ENCODE measurements at places on chromosomes 1 and 21.

DNA sequence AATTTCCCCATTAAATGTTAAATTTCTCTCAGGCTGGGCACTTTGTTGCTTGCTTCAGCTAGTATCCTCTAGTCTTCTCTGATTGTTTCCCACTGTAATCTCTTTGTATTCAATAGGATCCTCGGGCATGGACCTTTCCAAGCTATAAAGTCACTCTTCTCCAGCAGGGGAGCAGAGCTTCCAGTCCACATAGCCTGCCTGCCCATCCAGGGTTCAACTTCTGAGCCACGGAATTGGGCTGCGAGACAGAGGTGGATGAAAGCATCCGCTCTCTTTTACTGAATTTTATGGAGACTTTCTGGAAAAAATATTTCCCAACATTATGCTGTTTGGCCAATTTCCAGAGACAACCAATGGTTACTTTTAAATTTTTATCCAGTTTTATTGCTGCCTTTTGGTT is 1.1 kb upstream of the CFHR5 start:
- DNase-seq, result no peak

- DNase-seq, result no peak
These were observed 1.6 kb downstream of the PADI2 start for GRCh38 chr1:17117451-17118265.

- DNase-seq, result no peak
These were observed 50.8 kb downstream of the PAX7 start for GRCh38 chr1:18681423-18681835.

- no peak for DNase-seq
These were observed 4.5 kb downstream of the TRMT1L start for GRCh38 chr1:185152187-185152767.

DNA sequence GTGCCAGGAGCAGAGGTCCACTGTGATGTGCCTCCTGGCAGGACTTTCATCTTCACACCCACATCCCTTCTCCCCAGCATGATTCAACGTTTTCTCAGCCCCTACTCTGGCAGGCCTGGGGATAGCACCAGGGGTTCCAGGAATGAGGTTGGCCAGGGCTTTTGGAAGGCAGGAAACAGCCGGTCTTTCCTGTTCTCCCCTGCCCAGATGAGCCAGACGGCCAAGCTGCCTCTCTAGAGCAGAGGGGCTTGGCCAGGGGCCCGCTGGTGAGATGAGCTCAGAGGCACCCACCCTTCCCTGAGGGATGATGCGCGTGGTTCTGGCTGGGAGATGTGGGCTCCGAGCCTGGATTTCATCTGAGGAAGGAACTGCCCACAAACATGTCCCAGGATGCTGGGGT is 4.3 kb upstream of the MFAP2 start:
- DNase-seq, result no peak

DNA sequence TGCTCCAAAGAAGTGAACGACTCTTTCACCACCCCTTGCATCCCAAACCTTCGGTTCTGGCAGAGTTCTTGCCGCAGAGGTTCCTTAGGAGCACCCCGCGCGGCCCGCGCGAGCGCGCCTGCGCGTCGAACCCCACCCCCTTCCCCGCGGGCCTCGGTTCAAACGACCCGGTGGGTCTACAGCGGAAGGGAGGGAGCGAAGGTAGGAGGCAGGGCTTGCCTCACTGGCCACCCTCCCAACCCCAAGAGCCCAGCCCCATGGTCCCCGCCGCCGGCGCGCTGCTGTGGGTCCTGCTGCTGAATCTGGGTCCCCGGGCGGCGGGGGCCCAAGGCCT is at the start of gene C1orf56:
Gene C1orf56 (plus strand): TSS at position 161 of the 334 bp plus-strand sequence. CDS start 97 bp downstream, at position 258.
- no peak for DNase-seq

DNA sequence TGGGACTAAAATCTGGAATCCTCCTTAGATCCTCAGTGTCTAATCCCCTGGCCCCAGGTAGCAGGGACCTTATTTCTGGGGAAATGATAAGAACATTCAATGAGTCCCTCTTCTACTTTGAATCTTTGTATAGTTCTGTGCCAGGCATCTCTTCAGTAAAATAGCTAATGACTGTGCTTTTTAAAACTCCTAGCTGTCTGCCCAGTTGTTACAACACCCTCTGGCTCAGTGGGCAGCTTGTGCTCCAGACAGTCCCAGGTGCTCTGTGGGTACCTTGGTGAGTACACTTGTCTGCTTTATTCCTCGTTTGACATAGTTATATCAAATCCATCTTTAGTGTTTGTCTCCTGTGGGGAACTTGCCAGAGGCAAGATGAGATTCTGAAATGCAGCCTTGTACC is 18.0 kb downstream of the TGFB2 start:
- DNase-seq, result no peak

DNA sequence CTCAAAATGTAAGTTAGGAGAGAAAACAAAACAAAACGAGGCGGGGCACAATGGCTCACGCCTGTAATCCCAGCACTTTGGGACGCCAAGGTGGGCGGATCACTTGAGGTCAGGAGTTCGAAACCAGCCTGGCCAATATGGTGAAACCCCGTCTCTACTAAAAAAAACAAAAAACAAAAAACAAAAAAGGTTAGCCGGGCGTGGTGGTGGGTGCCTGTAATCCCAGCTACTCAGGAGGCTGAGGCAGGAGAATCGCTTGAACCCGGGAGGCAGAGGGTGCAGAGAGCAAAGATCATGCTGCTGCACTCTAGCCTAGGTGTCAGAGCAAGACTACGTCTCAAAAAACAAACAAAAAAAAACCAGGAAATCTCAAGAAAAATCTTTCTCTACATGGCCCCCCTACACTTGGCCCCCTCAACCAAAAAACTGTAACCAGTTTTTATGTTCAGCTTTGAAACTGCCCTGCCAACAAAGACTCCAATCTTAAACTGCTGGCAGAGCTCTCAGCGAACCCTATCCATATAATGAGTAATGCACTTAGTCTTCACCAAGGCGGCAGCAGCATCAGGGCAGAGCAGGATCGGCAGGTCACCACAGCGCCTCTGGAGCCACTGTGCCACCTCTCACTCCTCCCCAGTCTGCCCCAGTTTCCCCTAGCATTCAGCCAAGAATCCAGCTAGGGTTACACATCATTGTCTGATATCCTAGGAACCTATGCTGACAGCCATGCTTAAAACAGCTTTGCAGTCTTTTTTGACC is 71.7 kb downstream of the JAK1 start:
- no peak for DNase-seq

- DNase-seq, result no peak
These were observed 3.0 kb upstream of the PPIE start for GRCh38 chr1:39735731-39736130.

DNA sequence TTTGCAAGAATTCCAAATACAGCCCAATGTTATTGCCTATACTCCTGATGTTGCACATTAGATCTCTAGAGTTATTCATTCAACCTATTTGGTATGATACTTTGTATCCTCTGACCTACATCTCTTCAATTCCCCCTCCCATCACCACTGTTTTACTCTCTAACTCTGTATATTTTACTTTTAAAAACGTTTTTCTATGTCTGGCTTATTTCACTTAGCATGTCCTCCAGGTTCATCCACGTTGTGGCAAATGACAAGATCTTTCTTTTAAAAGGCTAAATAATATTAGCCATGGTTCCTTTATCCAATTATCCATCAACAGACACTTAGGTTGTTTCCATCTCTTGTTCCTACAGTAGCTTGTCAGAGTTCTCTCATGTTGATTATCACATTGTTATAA is 207.1 kb upstream of the PTGFR start:
- DNase-seq, result no peak

GRCh38 chr1:155816351-155816750 is 40.7 kb downstream of the GON4L start:
- no peak for DNase-seq
